ENCODE measurements at places on chromosomes 4 and X. TPM values are rescaled to one million over a fixed set of nuclear protein-coding genes. Genes with fewer than 3 reads are reported as not detected.

SRPX2 gene
- total RNA-seq = 42.1 TPM

GUF1 gene
- total RNA-seq = 24.0 TPM

SLIT2 gene
- 3.1 TPM for total RNA-seq

ADH1B gene
- not detected for total RNA-seq

RNF175 gene
- total RNA-seq = not detected

PABPC1L2A gene
- total RNA-seq = not detected

NMU gene
- total RNA-seq = not detected

MID2 gene
- 5.4 TPM for total RNA-seq

DMP1 gene
- total RNA-seq = not detected

PRDM5 gene
- total RNA-seq = 12.3 TPM

CT45A3 gene
- total RNA-seq = not detected

ZGRF1 gene
- 2.8 TPM for total RNA-seq

PPEF1 gene
- total RNA-seq = 1.2 TPM

VCX3B gene
- not detected for total RNA-seq

GABRA4 gene
- not detected for total RNA-seq

DGAT2L6 gene
- total RNA-seq = not detected

MAGEB10 gene
- not detected for total RNA-seq

PSAPL1 gene
- total RNA-seq = not detected

NOX1 gene
- 0.10 TPM for total RNA-seq

TEX13B gene
- not detected for total RNA-seq

CENPVL1 gene
- total RNA-seq = 0.24 TPM

ASMT gene
- not detected for total RNA-seq

ZFP42 gene
- total RNA-seq = not detected

CFP gene
- total RNA-seq = 0.08 TPM

GABRE gene
- 0.94 TPM for total RNA-seq

FOXR2 gene
- total RNA-seq = not detected

ZNF182 gene
- 3.0 TPM for total RNA-seq

MAGEE2 gene
- not detected for total RNA-seq

BTK gene
- total RNA-seq = not detected

LAS1L gene
- 19.0 TPM for total RNA-seq

SPANXN5 gene
- total RNA-seq = not detected

DCLK2 gene
- total RNA-seq = 21.5 TPM

ENPEP gene
- total RNA-seq = 1.4 TPM

NSUN7 gene
- not detected for total RNA-seq

GRIA2 gene
- total RNA-seq = not detected
